ENCODE measurements at places on chromosomes 5 and 9. TPM values are rescaled to one million over a fixed set of nuclear protein-coding genes. Genes with fewer than 3 reads are reported as not detected.

DNA sequence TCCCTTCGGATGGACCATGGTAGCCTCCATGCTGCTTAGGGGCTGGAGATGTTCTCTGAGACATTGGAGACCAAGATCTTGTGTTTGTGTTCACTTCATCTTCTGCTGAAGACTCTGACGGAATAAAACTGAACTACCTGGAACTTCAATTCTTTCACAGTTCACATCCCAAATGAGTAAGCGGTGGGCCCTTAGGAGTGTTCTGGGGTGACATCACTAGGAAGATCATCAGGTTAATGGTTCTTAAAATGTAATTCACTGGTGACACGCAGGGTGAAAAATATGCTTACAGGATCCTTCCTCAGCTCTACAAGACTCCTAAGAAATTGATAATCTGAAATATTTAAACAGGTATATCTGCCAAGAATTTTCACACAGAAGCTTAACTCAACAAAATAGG, 561.5 kb downstream of the SEMA5A start:
- no peak for DNase-seq

GRCh38 chr5:126358525-126358924, 64.7 kb upstream of the GRAMD2B start:
- DNase-seq: no peak

- DNase-seq: no peak
Observed at GRCh38 chr9:123922431-123922830, 7.5 kb downstream of the DENND1A start.

DNA sequence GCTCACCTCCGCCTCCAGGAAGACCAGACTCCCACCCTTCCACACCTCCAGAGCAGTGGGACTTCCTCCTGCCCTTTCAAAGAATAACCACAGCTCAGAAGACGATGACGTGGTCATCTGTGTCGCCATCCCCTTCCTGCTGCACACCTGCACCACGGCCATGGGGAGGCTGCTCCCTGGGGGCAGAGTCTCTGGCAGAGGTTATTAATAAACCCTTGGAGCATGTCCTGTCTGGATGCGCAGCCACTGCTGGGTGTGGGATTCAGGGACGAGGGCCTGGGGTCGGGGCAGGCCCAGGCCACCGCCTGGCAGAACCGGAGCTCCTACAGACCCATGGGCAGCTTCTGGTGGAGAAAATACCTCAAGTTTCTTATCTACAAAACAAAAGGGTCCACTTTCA, 5.0 kb downstream of the PAEP start:
- no peak for DNase-seq

DNA sequence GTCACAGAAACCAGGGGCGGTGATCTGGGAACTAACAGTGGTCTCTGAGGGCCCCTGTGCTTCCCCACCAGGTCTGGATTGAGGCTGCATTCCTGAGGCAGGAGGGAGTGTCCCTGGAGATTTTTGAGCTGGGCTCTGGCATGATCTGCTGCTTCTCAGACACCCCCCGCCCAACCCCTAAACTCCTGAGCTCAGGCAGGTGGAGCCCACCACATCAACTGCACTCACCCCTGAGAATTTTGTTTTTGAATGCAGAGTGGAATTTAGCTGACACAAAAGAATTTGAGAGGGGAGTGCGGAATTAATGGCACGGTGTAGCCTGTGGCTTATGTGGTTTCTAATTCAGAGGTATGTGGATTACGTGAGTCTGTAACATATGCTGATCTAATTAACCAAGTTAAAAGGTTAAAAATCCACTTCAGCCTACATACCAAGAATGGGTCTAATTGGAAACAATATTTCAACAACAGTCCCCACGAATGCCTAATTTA, 23.9 kb upstream of the CTSL start:
- DNase-seq: no peak

- DNase-seq: no peak
Observed at GRCh38 chr5:58921159-58921558, 338.3 kb downstream of the RAB3C start.

DNA sequence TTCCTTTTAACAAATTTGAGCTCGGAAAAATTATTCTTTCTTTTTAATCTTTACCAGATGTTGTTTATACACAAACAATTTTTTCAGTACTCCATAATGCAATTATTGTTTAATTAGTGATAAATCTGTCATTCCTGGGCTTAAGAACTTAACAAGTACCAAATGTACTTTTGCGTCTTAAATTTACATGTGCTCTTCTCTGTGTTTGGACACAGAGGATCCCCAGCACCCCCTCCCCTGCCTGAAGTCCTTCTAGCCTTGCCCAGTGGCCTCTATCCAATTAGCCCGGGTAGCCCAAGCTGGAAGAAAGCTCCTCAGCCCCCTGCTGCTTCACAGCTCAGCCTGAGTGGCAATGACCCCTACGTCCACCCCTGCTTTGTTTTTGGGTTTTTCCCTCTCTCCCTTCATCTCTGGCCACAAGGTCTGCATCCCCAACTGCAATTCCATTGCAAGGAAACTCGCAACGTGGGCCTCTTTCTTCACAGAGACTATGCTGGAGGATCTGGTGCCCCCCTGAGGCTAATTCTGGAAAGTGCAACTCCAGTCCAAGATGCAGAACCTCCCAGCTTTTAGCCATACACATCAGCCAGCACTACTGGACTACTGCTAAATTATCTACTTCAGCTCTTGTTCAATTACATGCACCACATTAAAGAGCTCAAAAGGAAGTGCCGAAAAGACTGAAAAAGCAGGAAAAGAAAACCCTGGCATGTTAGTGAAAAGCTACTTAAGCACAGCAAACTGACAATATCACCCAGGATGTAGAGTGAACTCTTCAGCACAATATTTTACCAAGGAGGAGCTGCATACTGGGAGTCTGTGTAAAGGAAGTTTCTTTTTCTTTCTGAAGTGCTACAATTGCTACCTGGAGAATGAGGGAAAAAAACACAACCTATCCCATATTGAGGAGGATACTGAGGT, 186.2 kb downstream of the FANCC start:
- no peak for DNase-seq

GRCh38 chr5:56934325-56934724, 17.6 kb downstream of the MIER3 start:
- DNase-seq: no peak

GRCh38 chr9:110152704-110153374, 55.1 kb downstream of the C9orf152 start:
- DNase-seq: no peak

DNA sequence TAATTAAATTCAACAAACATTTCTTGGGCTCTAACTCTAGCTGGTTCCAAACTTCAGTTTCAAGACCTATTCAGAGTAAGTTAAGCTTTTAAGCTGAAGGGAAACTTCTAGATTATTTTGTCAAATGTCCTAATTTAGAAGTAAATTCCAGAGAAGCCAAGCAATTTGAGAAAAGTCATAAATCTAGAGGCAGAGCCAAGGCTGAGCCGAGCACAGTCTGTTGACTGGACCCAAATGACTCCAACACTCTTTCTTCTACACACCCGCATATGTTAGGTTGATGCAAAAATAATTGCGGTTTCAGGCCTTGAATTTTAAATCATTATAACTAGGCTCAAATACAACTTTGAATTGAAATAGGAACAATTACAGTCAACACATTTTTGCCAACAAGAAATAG, 319.7 kb downstream of the NFIB start:
- DNase-seq: no peak

DNA sequence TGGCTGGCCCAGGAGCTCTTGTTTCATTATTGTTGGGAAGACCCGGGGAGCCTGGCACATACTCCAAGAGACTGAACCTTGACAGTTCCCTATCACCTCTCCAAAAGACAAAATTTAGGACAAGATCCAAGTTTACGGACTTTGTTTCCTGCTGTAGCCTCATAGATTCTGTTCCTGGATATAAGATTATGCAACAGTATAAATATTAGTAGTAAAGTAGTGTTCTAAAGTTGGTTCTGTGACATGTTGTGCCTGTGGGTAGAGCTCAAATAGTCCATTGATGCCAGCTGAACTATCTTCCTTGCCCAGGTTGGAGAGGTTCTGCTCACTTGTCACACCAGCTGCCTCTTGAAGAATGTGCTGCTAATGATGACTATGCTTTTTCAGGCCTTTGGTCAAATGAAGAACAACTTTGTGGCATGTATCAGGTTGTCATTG, 430.2 kb downstream of the DMAC1 start:
- DNase-seq: no peak

DNA sequence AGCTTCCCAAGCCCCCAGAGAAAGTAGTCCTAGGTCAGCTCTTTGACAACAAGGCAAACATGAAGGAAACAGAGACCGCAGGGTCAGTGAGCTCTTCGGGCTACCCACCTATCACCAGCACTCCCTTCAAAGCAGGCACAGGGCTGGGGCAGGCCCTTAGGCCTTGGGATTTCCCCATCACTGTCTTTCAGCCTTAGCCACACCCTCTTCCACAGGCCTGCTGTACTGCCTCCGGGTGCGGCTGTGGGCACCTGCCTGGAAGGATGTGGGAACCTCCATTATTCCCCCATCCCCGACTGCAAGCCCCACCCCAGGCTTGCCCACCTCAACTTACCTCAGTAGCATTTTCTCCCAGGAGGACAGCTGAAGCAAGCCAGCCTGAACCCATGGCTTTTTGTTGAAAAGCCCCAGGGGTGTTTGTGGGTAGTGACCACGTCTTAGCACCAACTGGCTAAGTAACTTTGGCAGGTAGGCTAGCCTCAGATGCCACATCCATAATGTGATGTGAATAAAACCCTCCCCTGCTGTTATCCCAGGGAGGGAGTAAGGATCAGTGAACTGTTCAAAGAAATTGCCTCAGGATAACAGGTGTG, 100.2 kb downstream of the PIK3R1 start:
- no peak for DNase-seq

Gene FBP2
- not detected for total RNA-seq

Gene TOR4A
- total RNA-seq: 9.2 TPM

Gene PRSS3
- 14.3 TPM for total RNA-seq

Gene GABBR2
- 0.32 TPM for total RNA-seq

Gene PFDN1
- 58.7 TPM for total RNA-seq

Gene NCBP1
- 14.6 TPM for total RNA-seq

Gene N4BP3
- total RNA-seq: 11.0 TPM

Gene RECK
- 3.1 TPM for total RNA-seq

Gene SETX
- total RNA-seq: 67.9 TPM

All from suprapubic skin (tissue), 4 donors.